ENCODE measurements at places on chromosomes 6 and 20. TPM values are rescaled to one million over a fixed set of nuclear protein-coding genes. Genes with fewer than 3 reads are reported as not detected.
A peak's percentile ranks its signal among the peaks of the same experiment; 100 is the strongest.

The HBS1L gene
- 104 TPM for total RNA-seq

The CLPSL2 gene
- total RNA-seq: not detected

The PSMB9 gene
- 9.1 TPM for total RNA-seq

The HIVEP1 gene
- 13.5 TPM for total RNA-seq

The SUMO4 gene
- total RNA-seq: not detected

The ZNF831 gene
- total RNA-seq: 0.05 TPM

The ZMYND8 gene
- 21.9 TPM for total RNA-seq

The NEURL2 gene
- total RNA-seq: 13.8 TPM

The EBF4 gene
- total RNA-seq: 1.5 TPM

The RAB5IF gene
- 714 TPM for total RNA-seq

The CYP39A1 gene
- 3.8 TPM for total RNA-seq

The IL20RA gene
- total RNA-seq: not detected

The DNMT3B gene
- total RNA-seq: 0.36 TPM

DNA sequence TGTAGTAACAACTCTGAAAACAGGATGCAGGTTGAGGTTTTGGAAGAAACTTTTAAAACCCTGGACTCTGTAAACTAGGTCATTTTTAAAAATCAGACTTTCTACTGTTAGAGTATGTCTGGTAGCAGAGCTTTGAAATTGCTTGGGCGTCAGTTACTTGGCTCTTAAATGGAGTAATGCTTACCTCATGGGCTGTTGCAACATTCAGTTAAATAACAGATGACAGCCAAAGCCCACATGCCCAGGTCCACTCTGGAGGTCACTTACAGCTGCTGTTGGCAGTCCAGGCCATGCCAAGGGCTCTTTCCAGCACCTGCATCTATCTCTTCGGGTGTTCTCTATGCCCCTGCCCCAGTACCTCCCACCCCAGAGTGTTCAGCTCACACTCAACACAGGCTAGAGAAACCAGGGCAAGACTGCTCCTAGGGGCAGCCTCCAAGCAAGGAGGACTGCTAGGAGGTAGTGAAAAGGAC, 96.4 kb downstream of the BANF2 start:
- H3K27ac ChIP-seq: peak overlapping the region; percentile 40
- peak; percentile 59 for DNase-seq
- H3K27me3 ChIP-seq: no peaks in the 10 kb centered on the region
- no peaks in the 10 kb centered on the region for H3K36me3 ChIP-seq
- H3K4me3 ChIP-seq: no peak overlapping the region

- no peaks in the 10 kb centered on the region for H3K4me1 ChIP-seq
- no peak overlapping the region for H3K4me3 ChIP-seq
- no peaks in the 10 kb centered on the region for H3K27me3 ChIP-seq
- DNase-seq: no peak
Measured at GRCh38 chr6:514396-514978, 122.9 kb downstream of the IRF4 start.

- no peak overlapping the region for H3K27ac ChIP-seq
- H3K4me3 ChIP-seq: no peak overlapping the region
- H3K4me1 ChIP-seq: no peaks in the 10 kb centered on the region
- no peak for DNase-seq
- H3K36me3 ChIP-seq: peaks cover 44% of the 10 kb centered on the region
- no peaks in the 10 kb centered on the region for H3K27me3 ChIP-seq
Measured at GRCh38 chr6:118468682-118469465, 79.2 kb upstream of the PLN start.

DNA sequence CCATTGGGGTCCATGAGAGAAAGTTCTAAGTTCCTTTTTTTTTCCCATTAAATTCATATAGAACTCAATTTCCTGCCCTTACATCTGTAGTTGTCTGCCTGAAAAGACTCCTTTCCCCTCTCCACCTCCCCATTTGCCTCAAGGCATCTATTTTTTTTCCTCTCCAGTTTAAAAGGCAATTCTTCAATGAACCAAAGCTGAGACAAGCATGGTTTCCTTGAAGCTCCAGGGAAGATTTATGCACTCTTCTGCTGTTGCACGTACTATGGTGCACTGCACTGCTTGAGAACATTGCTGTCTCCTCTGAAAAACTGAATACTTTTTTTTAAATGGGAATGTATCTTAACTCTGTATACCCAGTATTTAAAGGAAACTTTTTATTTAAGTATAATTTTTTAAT, 465.2 kb downstream of the CD83 start:
- H3K27me3 ChIP-seq: no peaks in the 10 kb centered on the region
- H3K36me3 ChIP-seq: no peaks in the 10 kb centered on the region
- no peak for DNase-seq

- H3K27ac ChIP-seq: no peak overlapping the region
- no peaks in the 10 kb centered on the region for H3K36me3 ChIP-seq
- H3K27me3 ChIP-seq: no peaks in the 10 kb centered on the region
Measured at GRCh38 chr6:129893640-129894039, 32.5 kb upstream of the TMEM244 start.

DNA sequence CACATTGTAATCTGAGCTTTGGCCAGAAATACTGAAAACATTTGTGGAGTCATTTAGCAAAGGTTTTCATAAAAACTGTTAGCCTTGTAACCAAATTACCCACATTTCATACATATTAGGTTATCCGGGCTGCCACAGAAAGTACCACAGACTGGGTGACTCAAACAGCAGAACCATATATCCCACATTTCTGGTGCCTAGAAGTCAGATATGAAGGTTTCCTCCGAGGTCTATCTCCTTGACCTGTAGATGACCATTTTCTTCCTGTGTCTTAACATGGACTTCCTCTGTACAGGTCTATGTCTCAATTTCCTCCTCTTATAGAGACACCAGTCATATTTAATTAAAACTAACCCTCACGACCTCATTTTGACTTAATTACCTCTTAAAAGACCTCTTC, 49.5 kb upstream of the SMIM28 start:
- no peak overlapping the region for H3K4me3 ChIP-seq
- no peaks in the 10 kb centered on the region for H3K36me3 ChIP-seq
- no peak for DNase-seq

DNA sequence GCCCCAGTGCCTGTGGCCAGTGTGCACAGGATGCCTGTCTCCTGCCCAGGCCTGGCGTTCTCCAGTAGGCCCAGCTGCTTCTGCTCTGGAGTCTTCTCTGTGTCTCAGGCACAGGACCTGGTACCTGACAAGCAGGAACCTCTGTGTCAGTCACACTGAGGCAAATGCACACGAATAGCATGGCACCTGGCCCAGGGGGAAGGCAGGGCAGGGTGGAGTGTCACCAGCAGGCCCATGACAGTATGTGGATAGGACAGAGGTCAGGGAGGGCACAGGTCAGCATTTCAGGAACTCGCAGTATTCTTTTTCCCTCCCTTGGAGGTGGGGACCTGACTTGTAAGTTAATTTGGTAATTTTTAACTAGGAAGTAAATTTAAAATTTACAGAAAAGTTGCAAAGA, 5.6 kb downstream of the PSMG4 start:
- H3K4me1 ChIP-seq: peaks cover 29% of the 10 kb centered on the region
- no peak for DNase-seq
- H3K27ac ChIP-seq: no peak overlapping the region
- H3K27me3 ChIP-seq: no peaks in the 10 kb centered on the region
- H3K36me3 ChIP-seq: peaks cover 16% of the 10 kb centered on the region

DNA sequence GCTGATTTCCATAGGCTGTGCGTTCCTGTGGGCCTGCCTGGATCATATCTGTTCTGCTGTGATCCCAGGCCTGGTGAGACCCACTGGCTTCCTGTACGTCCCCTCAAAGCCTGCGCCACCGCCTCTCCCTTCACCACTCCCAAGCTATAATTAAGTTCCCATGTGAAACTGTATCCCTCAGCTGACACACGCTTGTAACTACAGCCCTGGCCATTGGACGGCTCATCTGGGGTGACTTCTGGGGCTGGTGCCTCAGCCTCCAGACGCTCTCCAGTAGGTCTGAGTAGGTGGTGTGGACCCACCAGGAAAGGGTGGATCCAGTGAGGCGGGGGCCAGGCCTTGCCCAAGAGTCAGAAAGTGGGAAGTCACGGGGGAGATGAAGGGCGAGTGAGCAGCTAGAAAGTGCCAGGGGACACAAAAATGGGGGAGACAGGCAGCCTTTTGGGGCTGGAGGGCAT, 21.0 kb downstream of the PPARD start:
- no peaks in the 10 kb centered on the region for H3K27me3 ChIP-seq
- no peaks in the 10 kb centered on the region for H3K36me3 ChIP-seq
- H3K4me3 ChIP-seq: no peak overlapping the region
- H3K27ac ChIP-seq: peak overlapping the region; percentile 85

GRCh38 chr6:179340-179950, 112.8 kb upstream of the DUSP22 start:
- no peak for DNase-seq
- H3K36me3 ChIP-seq: no peaks in the 10 kb centered on the region
- H3K27me3 ChIP-seq: no peaks in the 10 kb centered on the region
- H3K27ac ChIP-seq: no peak overlapping the region
- H3K4me1 ChIP-seq: no peaks in the 10 kb centered on the region

DNA sequence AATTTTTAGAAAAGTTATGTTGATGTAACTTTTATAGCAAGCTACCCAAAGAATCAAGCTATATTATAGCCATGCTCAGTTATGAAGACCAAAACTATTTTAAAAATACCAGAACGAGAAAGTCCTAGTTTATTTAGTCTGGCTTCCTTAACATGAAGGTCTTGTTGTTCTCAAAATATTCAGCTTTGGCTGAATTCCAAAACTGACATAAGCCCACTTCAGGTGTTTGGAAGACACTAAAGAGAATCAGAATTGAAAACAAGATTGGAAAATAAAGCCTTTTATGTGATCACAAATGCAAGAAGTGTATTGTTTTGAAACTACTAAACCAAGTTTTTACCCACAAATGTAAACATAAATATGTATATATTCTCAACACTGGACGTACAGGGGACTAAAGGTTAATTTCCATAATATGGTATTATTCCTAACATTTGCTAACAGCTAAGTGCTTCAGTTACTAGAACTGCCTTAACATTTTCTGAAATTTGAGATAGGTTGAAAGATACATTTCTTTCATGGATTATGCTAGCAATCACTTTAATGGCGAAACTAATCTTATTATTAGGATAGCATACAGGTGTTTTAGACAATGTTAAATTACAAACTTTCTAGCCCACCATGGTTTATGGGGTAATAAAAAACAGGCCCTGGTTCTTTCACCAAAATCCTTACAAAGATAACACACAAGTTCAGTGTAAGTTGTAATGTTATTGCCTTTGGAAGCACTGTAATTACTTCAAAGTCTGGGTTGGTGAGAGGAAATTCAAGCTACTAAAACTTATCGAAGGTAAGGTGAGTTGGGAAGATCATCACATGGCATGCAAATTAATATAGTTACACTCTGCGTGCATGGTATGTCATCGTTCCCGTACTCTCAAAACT, 1.6 kb downstream of the MAP3K5 start:
- H3K4me3 ChIP-seq: peak overlapping the region; percentile 94
- peaks cover 15% of the 10 kb centered on the region for H3K4me1 ChIP-seq
- H3K27ac ChIP-seq: peak overlapping the region; percentile 89
- H3K36me3 ChIP-seq: no peaks in the 10 kb centered on the region
- no peaks in the 10 kb centered on the region for H3K27me3 ChIP-seq

DNA sequence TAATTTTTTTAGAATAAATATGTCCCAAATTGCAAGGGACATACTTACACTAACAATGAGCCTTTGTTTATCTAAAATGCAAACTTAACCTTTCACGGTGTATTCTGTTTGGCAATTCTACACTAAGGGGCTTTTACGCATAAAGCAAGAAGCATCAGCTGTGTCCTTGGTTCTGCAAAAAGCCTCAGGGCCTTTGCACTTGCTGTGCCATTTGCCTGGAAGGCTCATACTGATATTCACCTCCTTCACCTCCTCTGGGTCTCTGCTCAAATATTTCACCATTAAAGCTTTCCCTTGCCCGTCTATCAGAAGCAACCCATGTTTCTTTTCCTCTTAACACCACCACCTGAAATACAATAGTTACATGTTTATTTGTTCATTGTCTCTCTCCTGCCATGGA, 8.9 kb upstream of the BMP7 start:
- H3K36me3 ChIP-seq: no peaks in the 10 kb centered on the region
- no peak overlapping the region for H3K27ac ChIP-seq
- no peaks in the 10 kb centered on the region for H3K4me1 ChIP-seq
- H3K27me3 ChIP-seq: no peaks in the 10 kb centered on the region
- no peak for DNase-seq

- no peaks in the 10 kb centered on the region for H3K4me1 ChIP-seq
- H3K27me3 ChIP-seq: no peaks in the 10 kb centered on the region
- H3K27ac ChIP-seq: no peak overlapping the region
- no peaks in the 10 kb centered on the region for H3K36me3 ChIP-seq
Measured at GRCh38 chr6:132598473-132598872, 8.9 kb upstream of the TAAR5 start.

GRCh38 chr20:57570920-57571319, 10.0 kb downstream of the PCK1 start:
- no peak overlapping the region for H3K27ac ChIP-seq
- no peaks in the 10 kb centered on the region for H3K4me1 ChIP-seq
- H3K36me3 ChIP-seq: no peaks in the 10 kb centered on the region

DNA sequence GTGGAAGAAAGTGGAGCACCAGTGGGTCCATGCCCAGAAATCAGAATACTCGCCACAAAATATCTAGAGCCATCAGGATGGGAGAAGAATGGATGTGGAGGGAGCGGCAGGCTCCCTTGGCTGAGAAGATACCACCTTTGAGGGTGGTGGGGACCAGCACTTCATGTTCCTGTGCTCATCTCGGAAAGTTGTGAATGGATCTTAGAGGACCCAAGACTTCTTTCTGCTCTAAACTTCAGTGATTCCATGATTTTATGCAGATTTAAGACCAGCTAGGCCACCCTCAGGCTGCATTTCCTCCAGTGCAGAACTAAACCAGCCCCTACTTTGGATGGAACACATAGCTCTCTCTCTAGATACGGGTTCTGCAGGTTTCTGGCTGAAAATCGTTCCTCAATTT, 416.5 kb downstream of the CDC5L start:
- H3K27ac ChIP-seq: no peak overlapping the region
- DNase-seq: no peak

DNA sequence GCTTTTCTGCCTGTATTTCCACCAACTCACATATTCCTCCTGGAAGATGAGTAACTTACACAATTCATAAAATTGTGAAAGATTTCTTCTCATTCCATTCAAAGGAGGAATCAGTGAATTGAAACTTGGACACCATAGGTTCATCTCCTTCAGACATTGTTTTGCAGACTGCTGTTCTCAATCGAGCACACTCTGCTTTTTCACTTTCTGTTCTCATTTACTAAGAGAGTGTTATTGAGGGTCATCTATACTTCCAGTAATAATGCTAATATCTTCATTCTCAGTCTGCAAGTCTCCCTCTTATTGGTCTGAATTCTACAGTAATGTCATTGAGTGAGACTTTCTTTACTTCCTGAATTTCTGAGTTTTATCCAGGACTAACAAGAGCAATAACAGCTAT, 67.5 kb upstream of the FUT9 start:
- H3K4me1 ChIP-seq: no peaks in the 10 kb centered on the region
- no peaks in the 10 kb centered on the region for H3K36me3 ChIP-seq
- no peaks in the 10 kb centered on the region for H3K27me3 ChIP-seq

GRCh38 chr20:58001381-58001780, 227.1 kb downstream of the ANKRD60 start:
- H3K36me3 ChIP-seq: no peaks in the 10 kb centered on the region
- no peaks in the 10 kb centered on the region for H3K27me3 ChIP-seq
- H3K27ac ChIP-seq: no peak overlapping the region
- DNase-seq: no peak
- peaks cover 19% of the 10 kb centered on the region for H3K4me1 ChIP-seq

- peak overlapping the region; percentile 97 for H3K27ac ChIP-seq
- no peaks in the 10 kb centered on the region for H3K36me3 ChIP-seq
- H3K4me1 ChIP-seq: peaks cover 33% of the 10 kb centered on the region
- DNase-seq: no peak
- no peaks in the 10 kb centered on the region for H3K27me3 ChIP-seq
- peak overlapping the region; percentile 35 for H3K4me3 ChIP-seq
Measured at GRCh38 chr6:133245007-133245406, 3.9 kb downstream of the EYA4 start.

GRCh38 chr6:156790711-156791319, 13.6 kb downstream of the ARID1B start:
- H3K4me3 ChIP-seq: peak overlapping the region; percentile 31
- H3K27me3 ChIP-seq: no peaks in the 10 kb centered on the region
- H3K36me3 ChIP-seq: no peaks in the 10 kb centered on the region

All from gastrocnemius medialis (tissue), 4 donors.